ENCODE measurements at places on chromosomes 2 and 18. TPM values are rescaled to one million over a fixed set of nuclear protein-coding genes. Genes with fewer than 3 reads are reported as not detected.

Gene SPP2
- not detected for total RNA-seq

Gene TCF7L1
- total RNA-seq, result 83.8 TPM

DNA sequence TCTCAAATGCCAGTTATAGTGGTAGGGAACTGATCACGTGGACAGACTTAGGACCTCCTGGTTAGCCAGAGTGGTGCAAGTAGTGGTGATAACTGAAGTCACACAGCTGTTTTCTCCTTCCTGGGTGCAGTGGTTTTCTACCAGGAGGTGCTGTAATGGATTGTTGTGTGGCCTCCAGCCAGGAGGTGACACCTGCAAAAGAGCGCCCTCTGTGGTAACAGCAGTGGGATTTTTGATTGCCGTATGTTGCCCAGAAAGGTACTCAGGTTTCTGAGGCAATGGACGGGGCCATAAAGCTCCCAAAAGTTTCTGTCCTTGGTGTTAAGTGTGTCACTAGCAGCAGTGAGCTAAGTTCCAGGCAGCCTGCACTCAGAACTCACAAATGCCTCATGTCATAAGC, 1358.1 kb upstream of the DDX18 start:
- H3K4me3 ChIP-seq, result no peak overlapping the region
- H3K4me1 ChIP-seq, result peaks cover 4% of the 10 kb centered on the region
- H3K27ac ChIP-seq, result no peak overlapping the region
- H3K27me3 ChIP-seq, result peaks cover 3% of the 10 kb centered on the region
- H3K36me3 ChIP-seq, result no peaks in the 10 kb centered on the region

- peaks cover 53% of the 10 kb centered on the region for H3K36me3 ChIP-seq
- peak; percentile 85 for DNase-seq
- H3K27ac ChIP-seq, result peak overlapping the region; percentile 98
- peak overlapping the region; percentile 47 for H3K4me3 ChIP-seq
- peaks cover 72% of the 10 kb centered on the region for H3K4me1 ChIP-seq
Measured at GRCh38 chr2:85551698-85552678, 9.3 kb downstream of the GGCX start.

GRCh38 chr2:49248506-49248905, 94.2 kb upstream of the FSHR start:
- H3K4me3 ChIP-seq, result no peak overlapping the region
- no peak for DNase-seq
- no peaks in the 10 kb centered on the region for H3K27me3 ChIP-seq
- no peak overlapping the region for H3K27ac ChIP-seq

Gene ANKRD36C
- total RNA-seq, result 37.6 TPM

DNA sequence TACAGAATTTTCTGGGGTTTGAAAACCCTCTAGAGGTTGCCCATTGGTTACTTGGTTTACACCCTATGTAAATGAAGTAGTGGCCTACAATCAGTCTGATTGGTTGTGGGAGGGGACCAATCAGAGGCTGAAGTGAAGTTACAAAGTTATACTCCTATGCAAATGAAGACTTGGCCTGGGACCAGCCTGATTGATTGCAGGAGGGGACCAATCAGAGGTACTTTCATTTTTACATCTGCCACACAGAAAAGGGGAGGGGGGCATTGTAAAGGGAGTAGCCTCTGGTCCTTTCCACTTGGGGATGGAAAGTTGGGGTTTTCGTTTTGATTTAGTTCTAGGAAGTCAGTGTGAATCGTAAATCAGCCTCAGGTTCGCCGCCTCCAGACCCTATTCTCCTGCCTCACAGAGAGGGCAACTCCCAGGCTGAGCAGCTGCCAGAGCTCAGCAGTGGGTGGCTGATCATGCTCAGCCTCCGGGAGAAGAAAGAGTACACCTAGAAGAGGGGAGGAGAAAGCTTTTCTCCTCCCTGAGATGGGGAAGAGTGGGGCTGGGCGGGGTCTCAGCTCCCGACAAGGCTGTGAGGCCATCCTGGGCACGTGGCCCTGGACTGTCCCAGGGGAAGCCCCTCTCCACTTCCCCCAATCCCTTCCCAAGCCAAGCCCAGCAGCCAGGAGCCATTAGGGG, 372.5 kb downstream of the GALR1 start:
- H3K36me3 ChIP-seq, result no peaks in the 10 kb centered on the region
- H3K27ac ChIP-seq, result no peak overlapping the region
- no peak for DNase-seq

Gene STON1
- 3.1 TPM for total RNA-seq

Gene ANKRD30B
- not detected for total RNA-seq

- no peak overlapping the region for H3K27ac ChIP-seq
- peaks cover 3% of the 10 kb centered on the region for H3K27me3 ChIP-seq
- no peak overlapping the region for H3K4me3 ChIP-seq
- H3K4me1 ChIP-seq, result peaks cover 6% of the 10 kb centered on the region
- DNase-seq, result no peak
Measured at GRCh38 chr2:157743051-157743450, 114.4 kb upstream of the ACVR1C start.

DNA sequence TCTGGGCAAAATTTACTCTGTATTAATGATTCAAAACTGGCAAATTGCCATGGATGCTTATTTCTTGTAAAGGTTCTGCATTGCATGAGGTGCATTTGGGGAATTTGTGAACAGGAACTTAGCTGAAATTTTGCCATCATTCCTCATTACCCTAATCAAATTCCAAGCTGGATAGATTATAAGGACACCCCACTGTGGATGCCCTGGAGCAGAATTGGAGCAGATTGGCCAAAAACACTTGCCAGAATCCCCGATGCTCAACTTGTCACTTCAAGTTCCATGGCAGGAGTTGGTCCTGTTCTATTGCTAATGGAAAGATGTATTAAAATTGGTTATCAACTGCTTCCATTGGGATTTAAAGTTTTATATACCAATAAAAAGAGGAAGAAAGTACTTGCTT, 237.9 kb downstream of the CCDC102B start:
- H3K4me3 ChIP-seq, result no peak overlapping the region
- H3K36me3 ChIP-seq, result no peaks in the 10 kb centered on the region
- H3K4me1 ChIP-seq, result peaks cover 2% of the 10 kb centered on the region
- DNase-seq, result no peak

DNA sequence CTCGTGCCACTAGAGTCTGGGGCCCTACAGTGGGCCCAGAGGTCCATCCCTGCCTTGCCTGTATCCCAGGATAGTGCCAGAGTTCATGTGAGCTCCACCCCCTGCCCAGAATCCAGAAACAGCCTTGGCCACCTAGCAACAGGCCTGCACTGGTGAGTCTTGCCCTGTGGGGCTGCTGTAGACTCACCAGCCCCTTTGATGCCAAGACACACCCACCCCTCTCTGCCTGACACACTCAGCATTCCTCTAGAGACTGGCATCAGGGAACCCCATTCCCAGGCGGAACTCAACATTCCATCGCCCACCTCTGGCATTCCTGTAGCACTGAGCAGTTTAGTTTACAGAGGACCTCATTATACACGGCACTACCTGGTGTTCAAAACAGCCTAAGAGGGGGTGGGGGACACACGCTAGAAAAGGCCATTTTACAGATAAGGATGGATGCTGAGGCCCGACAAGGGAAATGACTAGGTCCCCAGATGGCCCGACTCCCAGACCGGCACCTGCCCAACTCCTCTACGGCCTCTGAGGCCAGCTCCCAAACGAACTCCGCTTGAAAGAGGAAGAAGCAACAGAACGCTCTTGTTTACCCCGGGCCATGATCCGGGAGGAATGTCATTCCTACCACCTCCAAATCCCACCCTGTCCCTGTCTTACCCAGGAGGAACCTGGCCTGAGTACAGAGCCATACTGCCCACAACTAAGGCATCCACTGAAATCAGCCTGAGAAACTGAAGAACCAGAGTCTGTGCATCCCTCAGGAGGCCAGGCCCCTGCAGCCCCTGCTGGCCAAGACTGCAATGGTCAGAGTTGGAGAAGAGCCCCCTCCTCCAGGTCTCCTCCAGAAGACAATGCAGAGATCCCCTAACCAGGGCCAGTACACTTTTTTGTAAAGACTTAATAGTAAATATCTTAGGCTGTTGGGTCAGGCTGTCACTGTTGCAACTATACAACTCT, 180.2 kb downstream of the TNS1 start:
- H3K4me3 ChIP-seq, result no peak overlapping the region
- peaks cover 43% of the 10 kb centered on the region for H3K4me1 ChIP-seq
- peaks cover 8% of the 10 kb centered on the region for H3K36me3 ChIP-seq
- peak; percentile 35 for DNase-seq

Gene UPP2
- not detected for total RNA-seq

Gene RNU2-63P
- total RNA-seq, result 6.9 TPM

Gene BMPR2
- total RNA-seq, result 88.9 TPM

- H3K27ac ChIP-seq, result no peak overlapping the region
- H3K4me3 ChIP-seq, result no peak overlapping the region
- no peaks in the 10 kb centered on the region for H3K4me1 ChIP-seq
- H3K27me3 ChIP-seq, result no peaks in the 10 kb centered on the region
- DNase-seq, result no peak
Measured at GRCh38 chr2:159971365-159972152, 90.9 kb downstream of the PLA2R1 start.

DNA sequence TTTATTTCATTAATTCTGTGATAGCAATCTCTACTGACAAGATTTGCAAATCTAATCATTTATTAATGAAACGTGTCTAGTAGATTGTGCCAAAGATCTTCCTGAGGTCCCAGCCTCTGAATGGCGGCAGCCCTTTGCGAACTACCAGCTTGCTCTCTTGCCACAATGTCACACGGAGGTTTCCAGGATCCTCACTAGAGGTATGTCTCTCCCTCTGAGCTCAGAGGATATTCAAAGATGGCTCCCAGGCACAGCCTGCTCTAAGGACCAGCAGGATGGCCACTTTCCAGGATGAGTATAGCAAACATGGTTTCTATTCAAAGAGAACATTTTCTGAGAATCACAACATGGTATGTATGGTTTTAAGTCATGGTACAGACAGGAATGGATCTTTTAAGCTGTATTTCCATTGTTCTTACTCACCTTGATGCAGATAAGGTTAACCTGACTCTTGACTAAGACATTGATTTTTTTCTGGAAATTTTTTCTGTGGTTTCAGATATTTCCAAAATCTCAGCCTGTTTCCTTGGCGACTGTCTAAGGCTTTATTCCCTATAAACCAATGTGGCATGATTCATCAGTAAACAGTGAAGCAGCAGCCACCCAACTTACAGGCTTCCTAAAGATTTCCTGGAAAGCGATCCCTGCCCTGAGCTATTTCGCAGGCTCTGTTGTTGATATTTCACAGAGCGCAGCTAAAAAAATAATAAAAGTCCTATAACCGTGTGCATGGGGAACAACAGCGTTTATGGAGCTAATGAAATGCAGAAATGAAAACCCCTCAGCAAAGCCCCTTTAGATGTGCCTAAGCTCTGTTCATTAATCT, 54.1 kb upstream of the KLF7 start:
- peaks cover 42% of the 10 kb centered on the region for H3K4me1 ChIP-seq
- DNase-seq, result no peak
- no peaks in the 10 kb centered on the region for H3K36me3 ChIP-seq
- no peak overlapping the region for H3K4me3 ChIP-seq
